ENCODE measurements at places on chromosomes 3 and 15.

DNA sequence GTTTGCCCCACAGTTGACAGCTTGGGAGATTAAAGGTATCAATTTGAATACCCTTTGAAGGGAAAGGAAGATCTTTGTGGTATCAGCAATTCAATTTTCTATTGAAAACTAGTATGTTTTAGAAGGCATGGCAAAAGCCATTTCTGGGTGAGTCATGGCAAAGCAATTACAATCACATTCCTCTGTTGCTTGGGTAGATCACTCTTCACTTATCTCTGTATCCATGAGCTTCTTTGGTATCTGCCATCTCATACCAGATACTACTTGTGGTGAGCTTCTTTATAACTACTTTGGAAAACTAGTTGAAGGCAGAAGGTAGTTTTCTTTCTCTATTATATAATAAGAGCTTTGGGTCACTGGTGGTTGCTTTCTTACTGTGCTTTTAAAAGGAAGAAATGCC, 28.3 kb upstream of the LSAMP start:
- DNase-seq = no peak

- DNase-seq = no peak
Measured at GRCh38 chr3:16266714-16267113, 1.7 kb downstream of the OXNAD1 start.

GRCh38 chr3:180530276-180530675, 71.7 kb upstream of the TTC14 start:
- DNase-seq = no peak

GRCh38 chr3:14299767-14300166, 102.6 kb upstream of the SLC6A6 start:
- DNase-seq = no peak

DNA sequence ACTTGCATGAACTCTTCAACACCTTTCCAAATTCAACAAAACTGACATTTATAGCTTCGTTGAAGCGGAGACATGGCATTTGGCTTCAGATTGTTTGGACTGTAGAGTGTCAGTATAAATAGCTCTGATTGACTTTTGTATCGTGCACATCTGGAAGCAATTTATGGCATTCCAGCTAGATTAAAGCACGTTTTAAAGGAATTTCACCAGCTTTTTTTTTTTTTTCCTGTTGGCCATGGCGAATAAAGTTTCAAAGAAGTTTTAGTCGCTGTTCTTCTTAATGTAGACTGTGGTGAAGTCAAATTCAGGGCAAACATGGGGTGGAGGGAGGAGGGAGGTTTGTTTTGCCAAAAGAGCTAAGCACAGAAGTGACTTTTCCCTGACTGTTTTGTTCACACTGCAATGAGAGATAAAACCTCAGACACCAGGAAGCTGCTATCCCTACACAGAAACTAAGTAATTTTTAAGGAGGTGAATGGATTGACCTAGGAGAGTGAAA, 391.0 kb upstream of the RARB start:
- no peak for DNase-seq

All from activated CD4-positive, alpha-beta T cell treated with anti-CD3 and anti-CD28 coated beads, Interleukin-2, amount 50 U/mL, for 16 hours (primary cell).